AG09319 (cell line): ENCODE measurements at places on chromosomes 4 and X.

GRCh38 chr4:102761296-102761701 is 531 bp upstream of the MANBA start:
- no peak for DNase-seq

DNA sequence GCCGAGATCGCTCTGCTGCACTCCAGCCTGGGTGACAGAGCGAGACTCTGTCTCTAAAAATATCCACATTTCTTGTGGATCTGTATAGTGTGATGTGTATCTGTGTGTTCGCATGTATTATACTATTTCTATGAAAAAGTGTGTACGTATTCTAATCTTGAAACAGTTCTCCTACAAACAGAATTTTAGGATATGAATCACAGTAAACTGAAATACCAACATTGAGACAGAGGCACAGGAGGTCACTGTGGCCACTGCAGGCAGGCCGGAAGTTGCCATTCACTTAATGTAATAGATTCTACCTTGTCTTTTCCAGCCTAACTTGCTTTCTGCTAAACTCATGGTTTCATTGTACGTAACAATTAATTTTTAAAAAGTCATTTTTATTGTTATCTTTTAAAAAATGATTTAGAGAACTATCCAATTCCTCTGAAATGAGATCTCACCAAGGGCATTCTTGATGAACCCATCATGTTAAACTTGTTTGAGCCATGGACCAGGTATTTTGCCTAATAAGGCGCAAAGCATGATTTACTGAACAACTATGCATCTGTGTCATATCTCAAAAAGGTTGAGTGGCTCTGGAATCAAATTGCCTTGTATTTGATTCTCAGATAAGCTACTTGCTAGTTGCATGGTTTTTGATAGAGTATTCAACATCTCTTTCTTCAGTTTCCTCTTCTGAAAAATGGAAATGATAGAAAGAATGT is 154.9 kb upstream of the GYPA start:
- DNase-seq: no peak

DNA sequence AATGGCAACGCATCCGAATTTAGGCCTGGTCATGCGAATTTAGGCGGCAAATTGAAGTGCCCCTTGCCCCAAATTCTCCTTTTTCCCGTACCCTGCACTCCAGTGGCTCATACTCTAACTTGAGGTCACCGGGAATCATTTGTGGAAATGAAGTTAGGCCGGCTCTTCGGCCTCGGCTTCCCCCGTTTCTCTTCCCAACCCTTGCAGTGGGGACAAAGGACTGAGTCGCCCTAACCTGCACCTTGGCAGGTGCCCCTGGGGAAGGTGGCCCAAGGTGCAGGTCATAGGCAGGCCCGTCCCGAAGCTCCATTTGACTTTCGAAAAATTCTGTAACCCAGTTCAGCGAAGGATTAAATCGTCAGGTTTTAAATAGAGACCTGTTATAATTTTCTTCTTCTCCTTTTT is 811 bp downstream of the SRD5A3 start:
- no peak for DNase-seq

GRCh38 chr4:123480706-123481418 is 84.3 kb downstream of the SPRY1 start:
- DNase-seq: no peak

- no peak for DNase-seq
These were observed 57.9 kb upstream of the CLDN34 start for GRCh38 chrX:9909254-9909653.
